Activated T-helper 1 cell treated with anti-CD3 and anti-CD28 coated beads, Interleukin-12 subunit alpha, Interleukin-12 subunit beta, Interleukin-2, Interleukin-4 antibody, amounts not matched to agents 30 ng/mL and 10 ng/mL and 1 ng/mL, durations not matched to agents 14 hours and 24 hours and 36 hours (primary cell): ENCODE measurements at places on chromosomes 6 and 20. TPM values are rescaled to one million over a fixed set of nuclear protein-coding genes. Genes with fewer than 3 reads are reported as not detected.

DNA sequence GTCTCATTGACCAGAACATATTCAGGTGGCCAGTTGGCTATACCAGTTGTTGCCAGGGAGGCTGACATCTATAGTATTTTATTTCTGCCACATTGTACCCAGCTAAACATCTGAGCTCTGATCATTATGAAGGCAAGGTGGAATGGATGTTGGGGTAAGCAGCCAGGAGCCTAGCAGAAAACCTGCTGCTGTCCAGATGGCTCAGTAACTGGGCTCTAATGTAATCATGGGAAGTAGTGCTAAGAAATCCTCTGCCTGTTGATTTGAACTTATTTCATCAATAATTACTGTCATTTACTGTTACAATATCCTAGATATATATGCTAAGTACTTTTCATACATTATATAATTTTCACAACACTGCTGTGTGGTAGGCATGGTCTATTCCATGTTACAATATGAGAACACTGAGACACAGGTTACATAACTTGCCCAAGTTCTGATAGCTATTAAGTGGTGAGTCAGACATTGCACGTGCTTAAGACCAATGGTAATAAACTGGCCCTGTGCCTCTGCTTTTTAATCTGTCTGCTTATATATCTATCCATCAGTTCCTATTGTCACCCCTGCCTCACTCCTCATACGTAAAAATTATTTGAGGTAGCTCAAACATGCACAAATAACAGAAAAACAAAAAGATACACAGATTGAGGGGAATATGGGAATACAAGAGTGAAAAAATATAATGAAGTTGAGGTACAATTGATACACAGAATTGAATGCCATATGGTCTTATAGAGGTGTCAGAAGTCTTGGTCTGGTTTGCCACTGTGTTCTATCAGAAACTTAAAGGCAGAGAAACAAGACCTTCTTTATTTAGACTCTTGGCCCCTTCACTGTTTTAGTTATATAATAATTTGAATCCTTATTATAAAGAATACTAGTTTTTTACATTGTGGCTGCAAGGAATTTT is 25.2 kb downstream of the TBPL1 start:
- no peak for DNase-seq

- DNase-seq: no peak
These were observed 1.7 kb upstream of the GCM2 start for GRCh38 chr6:10883312-10884244.

GRCh38 chr6:35090734-35091133 is 50.4 kb downstream of the TCP11 start:
- no peak for DNase-seq

DNA sequence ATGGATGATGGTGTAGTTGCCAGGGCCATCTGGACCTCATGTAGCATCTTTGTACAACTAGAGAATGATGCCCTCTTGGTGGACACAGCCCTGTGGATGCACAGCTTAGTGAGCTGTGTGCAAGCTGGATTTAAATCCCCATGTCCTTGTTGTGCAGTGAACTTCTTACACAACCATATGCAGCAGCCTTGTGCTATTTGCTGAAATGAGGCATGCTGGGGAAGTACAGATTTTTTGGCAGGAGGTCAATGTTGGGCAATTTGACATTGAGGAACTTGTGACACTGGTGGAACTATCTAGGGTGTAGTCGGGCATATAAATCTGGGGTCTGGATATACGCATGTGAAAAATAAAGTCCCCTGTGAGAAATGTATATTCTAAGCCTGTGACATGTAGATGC is 5.8 kb upstream of the CDC5L start:
- DNase-seq: no peak

DOK5 gene
- 25.2 and 27.7 TPM in 2 replicates for total RNA-seq

HLA-G gene
- total RNA-seq: 0.91 and 1.6 TPM in 2 replicates

DNA sequence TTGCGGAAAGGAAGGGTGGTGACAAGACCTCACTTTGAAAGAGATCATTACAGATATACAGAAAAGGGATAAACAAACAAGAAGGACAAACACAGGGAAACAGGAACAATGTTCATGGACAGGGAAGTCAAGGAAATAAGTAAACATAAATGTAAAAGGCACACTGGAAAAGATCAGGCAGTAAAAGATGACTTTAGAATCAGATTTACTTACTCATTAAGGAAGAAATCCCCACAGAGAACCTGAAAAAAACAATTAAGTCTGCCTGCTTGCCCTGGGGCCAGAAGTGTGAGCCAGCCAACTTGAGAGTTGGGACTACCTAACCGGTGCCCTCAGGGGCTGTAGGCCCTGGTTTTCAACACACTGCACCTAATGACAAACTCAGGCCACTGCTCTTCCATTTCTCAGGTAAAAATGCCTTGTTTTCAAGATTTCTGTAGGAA is 1.7 kb downstream of the APMAP start:
- DNase-seq: no peak

GRCh38 chr6:145489583-145489982 is 245.7 kb downstream of the EPM2A start:
- no peak for DNase-seq

DNA sequence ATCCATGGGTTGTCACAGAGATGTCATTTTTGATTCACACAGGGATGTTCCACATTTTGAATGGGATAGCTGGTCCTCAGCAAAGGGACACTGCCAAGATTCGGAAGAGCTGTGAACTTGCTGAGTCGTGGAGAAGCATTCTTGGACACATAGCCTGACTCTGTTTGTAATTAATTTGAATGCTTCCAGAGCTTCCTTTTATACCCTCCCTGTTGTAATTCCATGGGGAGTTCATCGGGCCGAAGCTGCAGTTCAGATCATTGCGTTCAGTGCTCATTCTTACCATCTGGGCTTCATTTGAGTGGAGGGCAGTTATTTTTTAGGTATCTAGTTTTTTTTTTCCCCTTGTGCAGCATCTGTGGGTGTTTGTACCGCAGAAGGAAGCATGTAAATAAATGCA is 126.5 kb downstream of the SLC24A3 start:
- DNase-seq: no peak

OCSTAMP gene
- 0.26 and 0.47 TPM in 2 replicates for total RNA-seq

SLC35A1 gene
- total RNA-seq: 9.7 and 10.2 TPM in 2 replicates

GRCh38 chr6:21595285-21596144 is 2.0 kb downstream of the SOX4 start:
- DNase-seq: no peak

PCSK2 gene
- not detected in 2 replicates for total RNA-seq

DNA sequence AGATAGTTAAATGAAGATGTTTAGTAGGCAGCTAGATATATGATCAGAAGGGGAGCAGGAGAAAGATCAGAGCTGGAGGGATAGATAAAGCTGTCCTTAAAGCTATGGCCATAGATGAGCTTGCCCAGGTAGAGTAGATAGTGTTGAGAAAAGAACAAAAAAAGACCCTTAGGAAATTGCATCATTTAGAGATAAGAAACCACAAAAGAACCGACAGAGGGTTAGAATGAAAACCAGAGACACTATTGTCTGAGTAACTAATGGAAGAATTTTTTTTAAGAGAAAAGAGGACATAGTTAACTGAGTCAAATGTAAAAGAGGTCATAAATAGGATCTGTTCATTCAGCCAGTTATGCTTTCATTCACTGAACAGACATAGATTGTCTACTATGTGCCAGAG is 101.8 kb downstream of the TNFAIP3 start:
- no peak for DNase-seq

GRCh38 chr6:67231092-67231491 is 1404.0 kb upstream of the ADGRB3 start:
- no peak for DNase-seq
